Activated CD4-positive, CD25-positive, alpha-beta regulatory T cell treated with anti-CD3 and anti-CD28 coated beads, Interleukin-2, amount 50 U/mL, for 72 hours (primary cell): ENCODE measurements at places on chromosomes 1 and 21.

DNA sequence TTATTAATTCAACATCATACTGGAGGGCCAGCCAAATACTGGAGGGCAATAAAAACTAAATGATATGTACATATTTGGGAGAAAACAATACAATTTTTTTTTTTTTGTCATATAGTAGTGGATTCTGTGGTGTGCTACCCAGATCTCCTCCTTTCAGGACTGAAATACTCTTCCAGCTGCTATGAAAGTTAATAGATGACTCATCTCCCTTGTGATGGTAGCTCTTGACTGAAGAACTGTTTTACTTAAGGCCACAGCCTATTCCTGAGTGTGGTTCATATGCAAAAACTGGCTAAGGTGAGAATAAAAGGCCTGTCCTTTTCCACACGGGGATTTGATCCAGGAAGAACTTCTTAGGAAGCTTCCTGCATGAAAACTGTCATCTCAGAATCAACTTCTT is 307.9 kb downstream of the HLX start:
- DNase-seq = no peak

DNA sequence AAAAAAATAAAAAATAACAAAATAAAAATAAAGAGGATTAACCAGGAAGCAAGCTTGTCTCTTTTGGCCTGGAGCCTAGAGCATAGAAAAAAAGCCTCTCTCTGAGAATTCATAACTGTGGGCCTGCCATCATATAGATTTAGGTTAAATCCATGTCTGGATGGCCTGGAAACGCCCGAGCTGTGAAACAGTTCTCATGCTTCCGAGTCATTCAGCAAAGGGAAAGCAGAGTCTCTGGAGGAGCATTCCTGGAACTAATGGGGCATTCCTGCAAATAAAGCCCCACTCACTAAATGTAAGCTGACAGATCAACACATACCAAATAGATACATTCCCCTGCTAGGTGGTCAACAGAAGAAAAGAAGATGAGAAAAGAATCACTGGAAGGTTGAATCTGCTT is 75.8 kb upstream of the GNG4 start:
- DNase-seq = no peak

- no peak for DNase-seq
Observed at GRCh38 chr1:212461916-212462660, 29.4 kb downstream of the NENF start.

DNA sequence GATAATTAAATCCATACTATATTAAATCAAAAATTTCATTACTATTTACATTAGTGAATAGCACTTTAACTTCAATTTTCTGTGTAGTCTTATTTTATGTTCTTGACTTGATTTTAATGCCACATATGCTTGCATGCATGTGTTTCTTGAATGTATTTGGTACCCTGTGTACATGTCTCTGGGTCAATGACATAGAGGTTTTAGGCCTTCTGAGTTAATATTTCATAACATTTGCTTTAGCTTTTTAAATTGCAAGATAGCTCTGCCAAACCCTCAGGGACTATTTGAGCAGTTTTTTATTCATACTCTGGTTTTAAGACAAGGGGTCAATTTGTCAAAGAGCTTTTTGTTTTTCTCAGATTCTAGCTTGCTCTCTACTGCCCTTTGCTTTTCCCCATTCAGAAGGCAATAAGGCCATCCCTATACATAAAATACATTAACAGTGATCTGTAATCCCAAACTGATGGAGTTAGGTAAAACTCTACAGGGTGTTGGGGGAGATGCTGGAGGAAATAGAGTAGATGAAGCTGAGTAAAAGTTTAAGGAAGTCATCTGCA is 5.0 kb downstream of the MLLT11 start:
- DNase-seq = no peak

GRCh38 chr1:109241841-109242345 is 7.4 kb upstream of the CELSR2 start:
- no peak for DNase-seq

DNA sequence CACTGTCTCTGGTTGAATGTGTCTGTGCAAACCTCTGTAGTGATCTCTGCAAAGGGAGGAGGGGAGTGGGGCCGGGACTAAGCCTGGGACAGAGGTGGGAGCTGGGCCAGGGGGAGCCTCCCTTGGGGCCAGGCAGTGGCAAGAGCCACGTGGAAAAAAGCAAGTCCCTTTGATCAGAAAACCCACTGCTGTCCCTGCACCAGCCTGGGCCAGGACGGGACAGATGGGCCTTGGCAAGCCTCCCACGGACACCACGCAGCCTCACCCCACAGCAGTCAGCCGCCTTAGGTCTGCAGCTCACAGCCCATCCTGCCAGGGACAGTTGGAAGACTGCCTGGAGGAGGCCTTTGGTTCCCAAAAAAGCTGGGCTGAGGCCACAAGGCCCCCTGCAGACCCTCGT is 11.7 kb upstream of the TRAPPC10 start:
- no peak for DNase-seq

- DNase-seq = no peak
Observed at GRCh38 chr1:36224537-36225282, 467 bp downstream of the THRAP3 start.

- no peak for DNase-seq
Observed at GRCh38 chr1:101188331-101188730, 48.5 kb upstream of the S1PR1 start.

- no peak for DNase-seq
Observed at GRCh38 chr1:92990828-92991227, 29.6 kb upstream of the DIPK1A start.

GRCh38 chr1:206578068-206578977 is 33.9 kb downstream of the EIF2D start:
- DNase-seq = no peak

DNA sequence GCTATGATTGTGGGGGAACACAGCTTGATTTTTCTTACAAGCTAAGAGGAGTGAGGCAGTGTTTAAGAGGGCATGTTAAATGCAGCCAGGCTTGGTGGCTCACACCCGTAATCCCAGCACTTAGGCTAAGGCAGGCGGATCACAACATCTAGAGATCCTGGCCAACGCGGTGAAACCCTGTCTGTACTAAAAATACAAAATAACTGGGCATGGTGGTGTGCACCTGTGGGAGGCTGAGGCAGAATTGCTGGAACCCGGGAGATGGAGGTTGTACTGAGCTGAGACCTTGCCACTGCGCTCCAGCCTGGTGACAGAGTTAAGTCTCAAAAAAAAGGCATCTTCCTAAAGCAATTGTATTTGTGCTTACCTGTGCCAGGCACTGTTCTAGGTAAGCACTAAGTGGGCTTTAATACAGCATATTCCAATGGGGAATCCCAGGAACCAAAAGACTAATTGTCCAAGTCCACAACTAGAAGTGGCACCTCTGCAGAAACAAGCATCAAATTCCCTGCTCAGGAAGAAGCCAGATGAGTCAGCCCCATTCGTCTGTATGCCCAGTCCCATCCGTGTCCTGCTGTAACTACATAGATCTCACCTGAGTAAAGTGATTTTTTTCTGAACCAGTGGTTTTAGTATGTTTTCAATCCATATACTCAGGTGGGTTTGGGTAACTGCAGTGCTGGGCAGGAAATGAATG is 4.6 kb downstream of the RCC1 start:
- no peak for DNase-seq

- no peak for DNase-seq
Observed at GRCh38 chr1:24266398-24266941, 52.7 kb upstream of the GRHL3 start.

DNA sequence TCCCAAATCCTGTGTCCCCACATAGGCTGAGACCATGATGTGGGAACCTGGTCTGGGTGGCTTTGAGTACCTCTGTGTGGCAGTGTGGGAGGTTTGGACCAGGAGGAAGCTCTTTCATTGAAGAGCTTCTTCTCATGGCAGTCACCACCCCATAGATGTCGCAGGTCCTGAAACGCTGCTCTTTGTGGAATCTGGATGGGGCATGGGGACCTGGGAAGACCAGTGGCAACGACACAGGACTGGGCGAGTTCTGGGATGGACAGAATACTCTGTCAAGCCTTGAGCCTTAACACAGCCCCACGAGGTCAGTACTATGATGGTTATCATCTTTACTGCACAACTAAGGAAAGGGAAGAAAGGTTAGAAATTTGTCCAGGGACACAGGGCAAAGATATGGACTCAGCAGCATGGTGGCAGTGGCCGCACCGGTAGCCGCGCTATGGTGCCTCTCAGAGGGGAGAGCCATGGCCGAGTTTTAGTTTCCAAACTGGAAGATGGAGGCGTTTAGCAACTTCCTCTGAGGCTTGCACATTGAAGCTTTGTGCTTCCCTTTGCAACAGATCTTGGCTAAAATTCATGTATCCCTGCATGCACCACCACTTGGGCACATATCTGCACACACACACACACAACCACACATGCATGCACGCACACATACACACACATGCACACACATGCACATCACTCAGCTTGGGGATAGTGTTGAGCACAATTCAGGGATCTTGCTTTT is 117.7 kb upstream of the C1orf174 start:
- DNase-seq = no peak

DNA sequence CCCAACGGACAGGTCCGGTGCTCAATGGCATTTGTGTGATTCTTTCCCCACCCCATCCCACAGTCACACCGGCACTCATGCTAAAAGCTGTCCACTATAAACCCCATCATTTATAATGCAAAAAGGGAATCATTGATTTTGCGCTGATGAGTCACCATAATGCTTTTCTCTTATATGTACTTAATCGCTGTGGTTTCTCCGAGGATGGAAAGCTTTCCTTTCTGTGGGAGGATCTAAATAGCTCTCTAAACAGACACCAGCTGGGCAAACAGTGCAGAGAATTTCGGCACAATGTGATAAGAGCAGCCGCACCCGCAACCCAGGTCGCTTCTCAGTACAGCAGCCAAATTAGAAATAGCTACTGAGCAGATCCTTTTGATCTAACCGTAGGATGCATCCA is 85.6 kb downstream of the SETD4 start:
- DNase-seq = no peak

DNA sequence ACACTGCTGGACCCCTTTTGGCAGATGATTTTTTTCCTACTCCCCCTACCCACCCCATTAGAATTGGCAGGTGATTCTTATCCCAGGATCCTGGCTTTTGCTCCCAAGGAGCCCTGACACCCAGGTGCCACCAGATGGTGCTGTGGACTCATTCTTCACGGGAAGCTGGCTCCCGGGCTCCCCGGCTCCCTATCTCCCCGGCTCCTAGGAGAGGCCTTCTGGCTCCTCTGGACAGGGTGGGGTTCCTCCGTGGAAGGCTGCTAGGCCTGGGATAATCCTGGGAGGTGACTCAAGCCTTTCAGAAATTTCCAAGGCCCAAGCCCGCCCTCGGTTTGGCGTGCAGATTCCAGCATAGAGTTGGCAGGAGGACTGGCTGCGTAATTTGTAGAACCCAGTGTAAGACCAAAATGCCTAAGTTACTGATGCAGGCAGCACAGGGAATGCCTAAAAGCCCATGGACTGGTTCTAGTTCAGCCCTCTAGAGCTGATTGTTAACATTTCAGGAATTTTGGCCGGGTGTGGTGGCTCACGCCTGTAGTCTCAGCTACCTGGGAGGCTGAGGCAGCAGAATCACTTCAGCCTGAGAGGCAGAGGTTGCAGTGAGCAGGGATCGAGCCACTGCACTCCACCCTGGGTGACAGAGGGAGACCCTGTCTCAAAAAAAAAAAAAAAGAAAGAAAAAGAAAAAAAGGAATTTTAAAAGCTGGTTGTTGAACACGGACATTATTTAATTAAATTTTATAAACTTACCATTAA is 6.8 kb upstream of the BSDC1 start:
- peak; percentile 59 for DNase-seq

GRCh38 chr1:10916311-10916710 is 96.1 kb upstream of the TARDBP start:
- DNase-seq = no peak

GRCh38 chr1:222347627-222348026 is 200.3 kb downstream of the HHIPL2 start:
- no peak for DNase-seq

DNA sequence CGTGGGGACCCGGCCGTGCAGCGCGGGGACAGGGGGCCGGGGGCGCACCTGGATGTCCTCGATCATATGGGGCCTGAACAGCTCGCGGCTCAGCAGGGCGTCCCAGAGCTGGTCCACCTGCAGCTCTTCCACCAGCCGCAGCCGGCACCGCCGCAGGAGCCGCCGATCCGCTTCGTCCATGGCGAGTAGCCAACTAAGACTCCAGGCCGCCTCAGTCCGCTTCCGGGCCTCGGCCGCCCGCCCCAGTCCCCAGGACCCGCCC is at the start of gene CASP9:
TSS of gene CASP9 (minus strand) at position 195 of the 262 bp plus-strand sequence. CDS start at position 180, 15 bp downstream.
- DNase-seq = no peak

DNA sequence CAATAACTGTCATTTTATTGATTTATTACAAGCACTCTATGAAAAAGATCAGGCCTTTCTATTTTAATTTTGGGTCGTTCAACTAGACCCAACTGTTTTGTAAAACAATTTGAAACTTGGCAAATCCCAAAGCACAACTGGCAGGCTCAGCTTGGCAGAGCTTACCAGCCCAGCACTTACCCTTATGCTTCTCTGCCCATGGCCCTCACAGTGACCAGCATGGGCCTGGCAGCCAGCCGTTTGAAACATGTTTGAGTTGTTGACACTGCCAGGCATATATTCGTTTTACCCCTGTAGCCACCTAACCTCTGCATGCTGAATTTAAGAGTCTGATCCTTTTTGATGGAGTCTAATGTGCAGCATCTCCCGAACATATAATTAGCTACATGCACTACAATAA is 796.7 kb upstream of the ADGRL2 start:
- DNase-seq = no peak

DNA sequence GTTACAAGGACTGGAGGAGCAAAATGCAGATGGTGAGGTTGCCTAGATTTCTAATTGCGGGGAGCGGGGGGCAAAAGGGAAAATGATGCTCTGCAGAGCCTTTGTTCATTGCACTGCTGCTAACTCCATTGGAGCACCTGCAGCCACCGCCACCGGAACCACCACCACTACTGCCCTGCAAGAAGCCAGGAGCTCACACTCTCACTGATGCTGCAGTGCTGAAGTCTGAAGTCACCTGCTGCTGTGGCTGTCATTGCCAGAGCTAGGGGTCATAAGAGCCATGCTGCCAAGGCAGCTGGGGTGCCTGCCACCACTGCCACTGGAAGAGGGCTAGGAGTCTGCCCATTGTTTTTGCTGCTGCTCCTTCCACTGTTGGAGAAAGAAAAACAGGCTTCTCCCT is 7.3 kb upstream of the HPCAL4 start:
- no peak for DNase-seq

- no peak for DNase-seq
Observed at GRCh38 chr1:66940981-66941380, 16.2 kb downstream of the MIER1 start.

GRCh38 chr1:222880587-222880986 is 65.7 kb downstream of the DISP1 start:
- no peak for DNase-seq

DNA sequence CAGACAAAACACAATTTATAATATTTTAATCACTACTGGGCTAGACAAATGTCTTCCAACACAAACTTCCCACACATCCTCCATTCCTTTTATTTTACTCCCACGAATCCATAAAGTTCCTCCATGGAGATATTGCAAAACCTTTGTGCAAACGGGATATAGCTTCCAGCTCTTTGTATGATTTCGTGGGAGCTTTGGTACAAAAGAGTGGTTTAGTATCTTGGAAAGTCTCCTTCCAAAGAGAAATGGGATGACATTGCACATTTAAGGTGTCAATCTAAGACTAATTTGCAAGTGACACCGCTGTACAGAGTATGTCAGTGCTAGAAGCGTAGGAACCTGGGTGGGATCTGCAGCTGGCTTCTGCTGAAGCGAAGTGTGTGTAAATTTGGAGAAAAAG is 455.2 kb upstream of the RUNX1 start:
- no peak for DNase-seq

- no peak for DNase-seq
Observed at GRCh38 chr1:95301614-95302013, 67.6 kb downstream of the RWDD3 start.

GRCh38 chr1:29324771-29325351 is 88.5 kb downstream of the PTPRU start:
- no peak for DNase-seq

GRCh38 chr1:110515041-110515440 is 3.9 kb downstream of the KCNA10 start:
- DNase-seq = no peak
